Activated CD8-positive, alpha-beta T cell treated with anti-CD3 and anti-CD28 coated beads, Interleukin-2, amount 10 ng/mL, durations not matched to agents 7 days and 5 days (primary cell): ENCODE measurements at places on chromosomes 7 and 10.

GRCh38 chr10:20768843-20769242 lies 128.3 kb downstream of the NEBL start:
- H3K36me3 ChIP-seq: no peaks in the 10 kb centered on the region
- no peaks in the 10 kb centered on the region for H3K27me3 ChIP-seq
- no peak overlapping the region for H3K4me3 ChIP-seq
- H3K4me1 ChIP-seq: no peaks in the 10 kb centered on the region

DNA sequence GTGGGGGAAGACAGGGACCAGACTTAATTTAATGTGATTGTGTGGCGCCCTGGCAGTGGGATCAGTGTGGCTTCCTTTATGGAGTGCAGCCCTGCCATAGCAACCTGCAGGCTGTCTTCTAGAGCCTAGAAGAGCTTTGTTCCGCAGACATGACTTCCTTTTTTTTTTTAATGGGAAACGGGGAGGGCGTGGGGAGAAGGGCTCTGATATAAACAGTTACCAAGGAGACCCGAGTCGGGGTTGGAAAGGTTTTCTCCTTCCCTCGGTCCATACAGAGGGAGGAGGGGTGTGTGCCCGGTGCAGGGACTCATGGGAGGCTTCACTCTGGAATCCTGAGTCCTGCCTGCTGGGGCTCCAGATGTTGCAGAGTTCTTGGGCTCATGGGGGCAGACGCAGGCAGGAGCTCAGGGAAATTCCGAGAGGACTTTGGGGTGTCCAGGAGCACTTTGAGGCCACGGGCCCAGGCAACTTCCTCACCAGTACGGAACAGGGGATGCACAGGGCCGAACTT lies 26.9 kb downstream of the TMEM120A start:
- no peaks in the 10 kb centered on the region for H3K27me3 ChIP-seq
- peaks cover 2% of the 10 kb centered on the region for H3K36me3 ChIP-seq
- no peaks in the 10 kb centered on the region for H3K4me1 ChIP-seq
- no peak overlapping the region for H3K27ac ChIP-seq
- no peak overlapping the region for H3K4me3 ChIP-seq
- no peak for DNase-seq

DNA sequence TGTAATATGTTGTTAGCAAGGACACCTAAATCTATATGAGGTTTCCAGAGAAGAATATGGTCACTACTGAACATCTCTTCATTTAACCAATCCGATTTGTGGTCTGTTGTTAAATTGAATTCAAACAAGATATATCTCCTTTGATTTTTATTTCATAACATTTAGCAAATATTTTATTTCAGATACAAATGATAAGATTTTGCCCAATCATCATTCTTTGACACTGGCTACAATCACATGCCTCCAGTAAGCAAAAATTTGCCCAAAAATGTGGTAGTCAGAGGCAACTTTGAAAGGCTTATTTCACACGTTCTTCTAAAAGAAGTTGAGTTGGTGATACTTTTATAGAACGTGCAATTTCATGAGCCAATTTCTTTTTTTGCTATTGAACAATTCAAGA lies 44.7 kb upstream of the AGMO start:
- no peak overlapping the region for H3K4me3 ChIP-seq
- H3K36me3 ChIP-seq: no peaks in the 10 kb centered on the region
- no peak for DNase-seq
- no peaks in the 10 kb centered on the region for H3K4me1 ChIP-seq

DNA sequence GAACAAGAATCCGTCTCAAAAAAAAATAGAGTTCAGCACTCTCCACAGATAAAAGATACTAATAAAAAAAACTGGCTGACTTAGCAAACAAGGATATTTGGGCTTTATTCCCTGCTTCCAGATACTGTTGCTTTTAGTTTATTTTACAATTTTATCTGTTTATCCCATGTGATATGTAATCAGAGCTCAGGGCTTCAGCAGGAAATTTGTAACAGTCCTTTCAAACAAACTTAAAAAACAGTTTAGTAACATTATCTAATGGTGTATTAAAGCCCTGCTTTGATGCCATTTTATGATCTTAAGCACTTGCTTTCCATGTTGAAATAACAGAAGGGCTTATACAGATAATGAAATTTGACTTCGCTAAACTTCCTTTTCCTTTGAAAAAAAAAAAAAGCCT lies 28.1 kb downstream of the DCLRE1A start:
- DNase-seq: no peak
- H3K4me1 ChIP-seq: no peaks in the 10 kb centered on the region
- no peak overlapping the region for H3K27ac ChIP-seq
- H3K27me3 ChIP-seq: peaks cover 16% of the 10 kb centered on the region
- no peak overlapping the region for H3K4me3 ChIP-seq

GRCh38 chr10:81963606-81964005 lies 88.6 kb downstream of the NRG3 start:
- H3K27me3 ChIP-seq: no peaks in the 10 kb centered on the region
- H3K4me1 ChIP-seq: no peaks in the 10 kb centered on the region
- DNase-seq: no peak
- H3K36me3 ChIP-seq: no peaks in the 10 kb centered on the region

GRCh38 chr7:92680442-92680841 lies 90.3 kb upstream of the FAM133B start:
- DNase-seq: no peak
- H3K27me3 ChIP-seq: no peaks in the 10 kb centered on the region
- H3K4me3 ChIP-seq: no peak overlapping the region
- H3K36me3 ChIP-seq: peaks cover 70% of the 10 kb centered on the region
- H3K27ac ChIP-seq: peak overlapping the region; percentile 85

DNA sequence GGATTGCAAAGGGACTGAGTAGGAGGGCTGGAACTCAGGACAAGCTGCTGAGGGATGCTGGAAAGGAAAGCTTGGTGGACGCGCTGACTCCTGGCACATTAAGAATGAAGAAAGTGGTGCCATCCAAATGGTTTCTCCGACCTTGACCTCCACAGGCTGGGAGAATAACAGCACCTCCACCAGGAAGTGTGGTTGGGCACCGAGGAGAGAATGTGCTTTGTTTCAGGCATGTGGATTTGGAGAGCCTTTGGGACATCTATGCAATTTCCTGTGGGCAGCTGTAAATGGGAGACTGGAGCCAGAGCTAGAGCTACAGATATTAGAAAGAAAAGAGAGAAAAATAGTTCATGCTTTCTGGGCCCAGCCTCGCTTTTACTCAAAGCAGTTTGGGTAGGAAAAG lies 29.8 kb upstream of the HABP2 start:
- H3K27me3 ChIP-seq: no peaks in the 10 kb centered on the region
- no peak for DNase-seq
- no peak overlapping the region for H3K27ac ChIP-seq
- no peaks in the 10 kb centered on the region for H3K36me3 ChIP-seq
- H3K4me3 ChIP-seq: no peak overlapping the region

DNA sequence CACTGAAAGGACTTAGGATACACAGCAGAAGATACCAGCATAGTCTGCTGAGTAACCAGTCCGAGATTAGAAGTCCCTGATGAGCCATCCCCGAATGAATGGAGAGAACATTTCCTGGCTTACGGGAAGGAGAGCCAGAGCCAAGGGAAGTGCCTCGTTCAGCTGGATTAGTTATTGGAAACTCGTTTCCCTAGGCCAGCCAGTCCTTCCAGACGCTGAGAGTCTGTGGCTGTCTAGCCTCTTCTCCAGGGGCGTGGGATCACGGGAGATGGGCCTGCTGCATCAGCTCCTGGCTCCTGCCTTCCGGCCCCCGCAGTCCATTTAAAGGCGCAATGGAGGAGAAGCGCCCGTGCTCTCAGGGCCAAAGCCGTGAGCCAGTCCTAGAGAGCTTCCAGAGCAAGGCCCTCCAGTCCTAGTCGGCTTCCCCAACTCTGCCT lies 712.8 kb downstream of the PARD3 start:
- no peak overlapping the region for H3K4me3 ChIP-seq
- no peak overlapping the region for H3K27ac ChIP-seq
- no peaks in the 10 kb centered on the region for H3K4me1 ChIP-seq
- H3K27me3 ChIP-seq: no peaks in the 10 kb centered on the region

GRCh38 chr10:1198453-1199344 lies 142.5 kb downstream of the WDR37 start:
- no peak overlapping the region for H3K27ac ChIP-seq
- no peaks in the 10 kb centered on the region for H3K36me3 ChIP-seq
- H3K4me3 ChIP-seq: no peak overlapping the region
- no peak for DNase-seq

- no peaks in the 10 kb centered on the region for H3K27me3 ChIP-seq
- no peak overlapping the region for H3K4me3 ChIP-seq
- peaks cover 15% of the 10 kb centered on the region for H3K4me1 ChIP-seq
- DNase-seq: no peak
These were observed 121.8 kb downstream of the UBE2H start for GRCh38 chr7:129830949-129831348.

- H3K4me1 ChIP-seq: no peaks in the 10 kb centered on the region
- no peak overlapping the region for H3K4me3 ChIP-seq
- H3K27me3 ChIP-seq: peaks cover 9% of the 10 kb centered on the region
- no peak overlapping the region for H3K27ac ChIP-seq
These were observed 21.9 kb upstream of the ADAM22 start for GRCh38 chr7:87912121-87912520.

DNA sequence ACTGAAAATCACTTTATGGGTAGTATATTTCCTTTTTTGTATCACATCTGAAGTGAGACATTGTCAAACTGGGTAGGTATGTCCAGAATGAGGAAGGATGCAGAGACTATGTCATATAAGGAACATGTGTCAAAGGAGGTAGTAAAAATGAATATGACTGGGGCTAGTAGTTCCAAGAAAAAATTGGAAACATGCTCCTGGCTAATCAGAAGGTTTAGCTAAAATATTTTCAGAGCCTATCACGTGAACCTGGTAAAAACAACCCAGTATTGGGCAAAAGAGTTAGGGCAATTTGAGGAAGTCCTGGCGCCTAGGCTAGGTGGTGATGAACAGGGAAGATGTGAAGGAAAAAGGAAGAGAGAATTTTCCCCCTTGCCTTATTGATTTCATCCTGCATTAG lies 26.4 kb downstream of the ENTPD1 start:
- DNase-seq: no peak
- H3K4me3 ChIP-seq: no peak overlapping the region
- no peak overlapping the region for H3K27ac ChIP-seq
- peaks cover 21% of the 10 kb centered on the region for H3K27me3 ChIP-seq

- H3K27ac ChIP-seq: no peak overlapping the region
- DNase-seq: no peak
- H3K4me3 ChIP-seq: no peak overlapping the region
- peaks cover 22% of the 10 kb centered on the region for H3K4me1 ChIP-seq
These were observed 5.6 kb upstream of the POLD2 start for GRCh38 chr7:44128721-44129582.

GRCh38 chr7:83850125-83850524 lies 201.2 kb upstream of the SEMA3E start:
- H3K36me3 ChIP-seq: no peaks in the 10 kb centered on the region
- H3K4me3 ChIP-seq: no peak overlapping the region
- no peak for DNase-seq
- no peaks in the 10 kb centered on the region for H3K4me1 ChIP-seq

GRCh38 chr7:143256932-143257331 lies 6.3 kb upstream of the GSTK1 start:
- DNase-seq: no peak
- H3K27ac ChIP-seq: no peak overlapping the region
- H3K36me3 ChIP-seq: peaks cover 28% of the 10 kb centered on the region
- H3K27me3 ChIP-seq: no peaks in the 10 kb centered on the region

DNA sequence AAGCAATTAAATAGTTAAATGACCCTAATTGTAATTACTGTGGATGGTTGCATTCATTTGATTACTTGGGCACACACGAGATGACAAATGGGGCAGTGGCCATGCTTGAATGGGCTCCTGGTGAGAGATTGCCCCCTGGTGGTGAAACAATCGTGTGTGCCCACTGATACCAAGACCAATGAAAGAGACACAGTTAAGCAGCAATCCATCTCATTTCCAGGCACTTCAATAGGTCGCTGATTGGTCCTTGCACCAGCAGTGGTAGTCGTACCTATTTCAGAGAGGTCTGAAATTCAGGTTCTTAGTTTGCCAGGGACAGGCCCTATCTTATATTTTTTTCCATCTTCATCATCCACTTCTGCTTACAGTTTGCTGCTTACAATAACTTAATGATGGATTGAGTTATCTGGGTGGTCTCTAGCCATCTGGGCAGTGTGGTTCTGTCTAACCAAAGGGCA lies 8.3 kb downstream of the PCBD1 start:
- peaks cover 15% of the 10 kb centered on the region for H3K36me3 ChIP-seq
- H3K27ac ChIP-seq: no peak overlapping the region
- H3K27me3 ChIP-seq: no peaks in the 10 kb centered on the region
- peak; percentile 84 for DNase-seq
- no peak overlapping the region for H3K4me3 ChIP-seq

- H3K27ac ChIP-seq: no peak overlapping the region
- H3K36me3 ChIP-seq: no peaks in the 10 kb centered on the region
- peaks cover 19% of the 10 kb centered on the region for H3K4me1 ChIP-seq
These were observed 138.7 kb downstream of the NEURL1 start for GRCh38 chr10:103632247-103632642.

DNA sequence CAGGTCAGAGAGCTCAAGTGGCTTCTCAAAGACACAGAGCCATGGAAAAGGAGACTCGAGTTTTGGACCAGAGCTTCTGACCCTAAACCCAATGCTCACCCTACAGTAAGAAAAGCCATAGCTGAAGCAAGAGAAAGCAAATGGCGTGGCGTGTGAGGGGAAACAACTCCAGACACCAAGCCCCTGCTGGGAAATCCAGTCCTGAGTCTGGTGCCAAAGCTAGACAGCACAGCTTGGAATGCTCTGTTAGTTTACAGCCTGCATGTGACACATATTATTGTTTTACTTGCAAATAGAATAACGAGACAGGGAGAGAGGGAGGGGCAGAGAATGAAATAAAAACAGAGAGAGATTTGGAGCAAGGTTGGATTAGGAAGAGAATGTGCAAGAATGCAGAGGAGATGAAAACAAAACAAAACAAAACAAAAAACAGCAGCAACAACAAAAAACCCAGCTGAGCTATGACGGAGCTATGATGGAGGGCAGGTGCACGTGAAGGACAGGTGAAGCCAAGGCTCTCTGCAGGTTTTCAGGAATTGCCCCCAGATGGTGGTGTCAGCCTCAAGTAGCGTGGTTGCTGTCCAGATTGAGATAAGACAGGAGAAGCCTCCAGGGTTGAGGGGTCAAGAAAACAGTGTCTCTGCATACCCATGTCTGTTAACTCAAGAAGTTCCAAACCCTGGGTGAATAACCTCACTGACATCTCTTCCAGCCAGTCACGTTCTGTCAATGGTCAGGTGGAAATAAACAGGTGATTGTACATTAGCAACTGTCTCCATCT lies 69.7 kb upstream of the LRRC18 start:
- H3K27me3 ChIP-seq: peaks cover 4% of the 10 kb centered on the region
- no peak overlapping the region for H3K27ac ChIP-seq
- H3K36me3 ChIP-seq: no peaks in the 10 kb centered on the region
- H3K4me1 ChIP-seq: no peaks in the 10 kb centered on the region

- no peaks in the 10 kb centered on the region for H3K36me3 ChIP-seq
- H3K4me3 ChIP-seq: no peak overlapping the region
- H3K4me1 ChIP-seq: no peaks in the 10 kb centered on the region
- no peak overlapping the region for H3K27ac ChIP-seq
- peaks cover 4% of the 10 kb centered on the region for H3K27me3 ChIP-seq
- no peak for DNase-seq
These were observed 515.2 kb downstream of the REEP3 start for GRCh38 chr10:64036321-64036930.

- DNase-seq: no peak
- no peaks in the 10 kb centered on the region for H3K4me1 ChIP-seq
- H3K4me3 ChIP-seq: no peak overlapping the region
- H3K27ac ChIP-seq: no peak overlapping the region
- peaks cover 7% of the 10 kb centered on the region for H3K27me3 ChIP-seq
These were observed 69.4 kb upstream of the CAV2 start for GRCh38 chr7:116429986-116430619.
